COR-L47 (cell line): ENCODE measurements at places on chromosomes 2 and 18.

GRCh38 chr18:77079954-77080682 lies 52.5 kb downstream of the MBP start:
- peak; percentile 39 for DNase-seq

DNA sequence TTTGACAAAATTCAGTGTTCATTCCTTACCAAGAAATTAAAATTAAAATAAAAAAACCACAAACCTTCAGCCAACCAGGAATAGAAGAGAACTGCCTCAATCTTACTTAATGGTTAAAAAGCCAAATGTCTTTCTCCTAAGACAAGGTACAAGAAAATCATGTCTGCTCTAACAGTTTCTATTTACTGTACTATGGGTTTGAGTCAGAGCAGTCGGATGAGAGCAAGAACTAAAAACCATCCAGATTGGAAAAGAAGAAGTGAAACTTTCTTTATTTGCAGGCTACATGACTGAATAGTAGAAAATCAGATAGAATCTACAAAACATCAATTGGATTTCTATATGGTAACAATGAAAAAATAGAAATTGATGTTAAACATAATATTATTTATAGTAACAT lies 555.5 kb upstream of the TNP1 start:
- no peak for DNase-seq

DNA sequence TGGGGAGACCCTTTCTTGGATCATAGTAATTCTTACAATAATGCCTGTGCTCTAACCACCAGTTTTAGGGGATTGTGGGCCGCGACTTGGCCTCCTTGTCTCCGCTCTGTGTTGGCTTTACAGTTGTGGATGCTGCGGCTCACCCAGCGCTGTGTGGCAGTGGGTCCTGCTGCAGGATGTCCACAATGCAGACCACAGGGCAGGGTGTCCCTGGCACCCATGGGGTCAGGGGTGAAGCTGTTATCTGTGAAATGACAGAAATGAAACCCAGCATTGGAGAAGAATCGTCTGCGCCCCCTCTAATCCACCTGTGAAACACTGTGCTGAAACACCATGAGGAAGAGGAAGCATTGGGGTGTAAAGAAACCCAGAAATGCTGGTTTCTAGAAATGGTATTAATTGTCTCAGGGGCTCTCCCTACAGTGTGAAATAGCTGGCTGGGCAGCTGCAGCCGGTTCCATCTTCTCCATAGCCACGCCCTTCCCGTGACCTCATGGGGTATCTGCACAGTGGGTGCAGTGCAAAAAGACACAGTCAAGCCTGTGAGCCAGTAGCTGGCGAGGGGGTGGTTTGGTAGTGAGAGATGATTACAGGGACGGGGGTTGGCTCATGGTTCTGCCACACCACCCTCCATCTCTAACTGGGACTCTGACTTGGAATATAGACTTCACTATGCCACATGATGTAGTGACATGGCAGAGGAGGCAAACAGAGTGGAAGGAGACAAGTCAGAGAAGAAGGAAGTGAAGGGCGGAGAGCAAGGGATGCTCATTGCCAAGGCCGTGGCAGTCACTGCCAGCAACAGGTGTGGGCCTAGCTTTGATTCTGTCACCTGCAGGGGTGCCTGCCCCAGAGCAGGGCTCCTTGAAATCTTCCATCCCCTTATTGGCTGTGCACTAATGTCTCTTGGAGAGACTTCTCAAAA lies 16.2 kb downstream of the INPP4A start:
- no peak for DNase-seq

- DNase-seq: no peak
These were observed 154.0 kb downstream of the TRIB2 start for GRCh38 chr2:12870692-12871091.
